ENCODE measurements at places on chromosomes 13 and 19.

DNA sequence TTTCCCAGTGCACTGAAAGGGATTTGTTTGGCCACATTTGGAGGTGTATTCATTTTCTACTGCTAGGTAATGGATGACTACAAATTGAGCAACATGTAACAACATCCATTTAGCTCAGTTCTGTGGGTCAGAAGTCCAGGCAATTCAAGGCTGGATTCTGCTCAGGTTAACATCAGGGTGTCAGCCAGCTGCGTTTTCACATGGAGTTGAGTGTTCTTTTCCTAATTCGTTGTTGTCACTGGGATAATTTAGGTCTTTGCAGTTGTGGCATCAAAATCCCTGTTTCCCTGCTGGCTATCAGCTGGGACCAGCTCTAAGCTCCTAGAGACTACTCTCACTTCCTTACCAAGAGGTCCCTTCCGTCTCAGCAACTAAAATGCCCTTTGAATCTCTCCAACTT lies 25.4 kb downstream of the MIR17HG start:
- no peak overlapping the region for H3K4me3 ChIP-seq
- DNase-seq: no peak
- H3K4me1 ChIP-seq: peaks cover 10% of the 10 kb centered on the region
- H3K27ac ChIP-seq: no peak overlapping the region
- peaks cover 4% of the 10 kb centered on the region for H3K27me3 ChIP-seq

- peaks cover 19% of the 10 kb centered on the region for H3K4me1 ChIP-seq
- H3K27ac ChIP-seq: no peak overlapping the region
- H3K4me3 ChIP-seq: no peak overlapping the region
- H3K36me3 ChIP-seq: peaks cover 4% of the 10 kb centered on the region
- peak; percentile 83 for DNase-seq
Measured at GRCh38 chr19:57406516-57407123, 4.3 kb upstream of the ZNF17 start.

DNA sequence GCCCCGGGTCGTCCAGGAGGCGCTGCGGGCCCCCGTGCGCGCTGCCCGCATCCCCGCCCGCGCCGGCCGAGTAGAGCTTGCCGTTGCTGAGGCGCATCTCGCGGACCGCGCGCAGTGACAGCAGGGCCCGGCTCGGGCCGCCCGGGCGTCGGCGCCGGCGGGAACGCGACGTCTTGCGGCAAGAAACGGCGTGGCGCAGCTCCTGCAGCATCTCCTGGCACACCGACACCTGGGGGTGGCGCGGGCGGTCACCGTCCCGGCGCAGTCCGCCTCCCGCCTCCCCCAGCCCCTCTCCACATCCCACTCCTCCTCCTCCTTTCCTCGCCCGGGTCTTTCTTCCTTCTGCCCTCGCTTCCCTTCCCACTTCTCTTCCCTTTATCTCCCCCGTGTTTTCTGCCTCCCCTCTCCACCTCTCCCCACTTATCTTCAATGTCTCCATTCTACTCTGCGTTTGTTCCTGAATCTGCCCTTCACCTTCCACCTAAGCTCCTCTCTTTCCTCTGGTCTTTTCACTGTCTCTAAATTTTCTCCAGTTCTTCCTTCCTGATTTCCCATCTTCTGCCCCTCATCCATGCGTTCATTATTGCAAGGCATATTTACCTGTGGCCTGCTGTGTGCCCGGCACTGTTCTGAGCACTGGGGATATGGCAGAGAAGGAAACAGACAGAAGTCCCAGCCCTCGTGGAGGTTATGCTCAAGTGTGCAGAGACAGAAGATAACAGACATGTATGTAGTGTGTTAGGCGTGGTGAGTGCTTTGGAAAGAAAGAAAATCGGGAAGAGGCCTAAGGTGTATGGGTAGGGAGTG lies 5.2 kb upstream of the ATP1A3 start:
- no peak for DNase-seq
- H3K27ac ChIP-seq: no peak overlapping the region
- no peak overlapping the region for H3K4me3 ChIP-seq
- peaks cover 27% of the 10 kb centered on the region for H3K4me1 ChIP-seq

DNA sequence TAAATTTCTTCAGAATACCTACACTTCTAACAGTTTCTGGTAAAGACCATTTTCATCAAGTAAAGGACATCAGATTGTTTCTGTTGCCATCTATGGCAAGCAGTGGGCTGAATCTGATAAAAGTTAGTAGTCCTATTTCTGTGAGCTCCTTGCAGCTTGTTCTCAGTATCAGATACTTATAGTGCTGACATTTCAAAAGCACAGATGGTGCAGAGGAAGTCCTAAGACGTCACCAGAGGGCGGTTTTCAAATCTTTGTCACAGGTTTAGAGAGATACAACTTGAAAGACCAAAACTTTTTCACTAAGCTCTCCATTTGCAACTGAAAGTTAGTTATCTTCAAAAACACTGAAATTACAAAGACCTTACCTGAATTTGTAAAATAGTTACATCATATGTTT lies 719.8 kb downstream of the SLITRK1 start:
- no peak for DNase-seq
- H3K27me3 ChIP-seq: no peaks in the 10 kb centered on the region
- H3K4me3 ChIP-seq: no peak overlapping the region
- H3K36me3 ChIP-seq: no peaks in the 10 kb centered on the region

GRCh38 chr19:34228347-34228746 lies 26.0 kb upstream of the GARRE1 start:
- H3K27ac ChIP-seq: no peak overlapping the region
- no peaks in the 10 kb centered on the region for H3K27me3 ChIP-seq
- H3K4me3 ChIP-seq: no peak overlapping the region
- DNase-seq: no peak
- H3K4me1 ChIP-seq: peaks cover 65% of the 10 kb centered on the region

DNA sequence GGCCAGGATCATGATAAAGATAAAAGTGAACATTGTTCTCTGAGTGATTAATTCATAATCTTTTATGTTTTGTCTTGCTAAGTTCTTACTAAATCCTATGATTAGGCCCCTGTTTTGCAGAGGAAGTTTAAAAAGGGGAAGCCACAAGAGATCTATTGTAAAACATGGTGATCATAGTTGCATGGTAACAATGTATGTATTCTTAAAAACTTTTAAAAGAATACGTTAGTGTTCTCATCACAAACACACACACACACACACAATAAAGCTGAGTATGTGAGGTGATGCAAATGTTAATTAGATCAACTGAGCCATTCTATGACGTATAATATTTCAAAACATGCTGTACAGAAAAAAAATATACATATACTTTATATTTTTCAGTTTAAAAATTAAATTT lies 51.2 kb downstream of the MBD3L2B start:
- no peak for DNase-seq
- no peak overlapping the region for H3K27ac ChIP-seq
- H3K36me3 ChIP-seq: no peaks in the 10 kb centered on the region
- no peaks in the 10 kb centered on the region for H3K27me3 ChIP-seq
- H3K4me3 ChIP-seq: no peak overlapping the region

DNA sequence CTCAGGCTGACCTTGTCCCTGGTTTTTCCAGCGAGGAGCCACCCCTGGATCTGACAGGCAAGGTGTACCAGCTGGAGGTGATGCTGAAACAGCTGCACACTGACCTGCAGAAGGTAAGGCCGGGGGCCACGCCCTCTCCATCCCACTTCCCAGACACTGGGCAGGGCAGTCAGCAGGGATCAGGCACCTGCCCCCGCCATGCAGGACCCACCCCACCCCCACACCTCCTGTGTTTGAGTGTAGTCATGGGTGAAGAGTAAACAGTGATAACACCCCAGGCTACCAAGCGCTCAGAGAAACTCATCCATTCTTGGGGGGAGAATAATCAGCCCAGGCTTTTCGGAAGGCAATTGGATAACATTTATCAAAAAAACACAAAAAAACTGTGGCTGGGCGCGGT lies 19.9 kb downstream of the DPF1 start:
- no peak for DNase-seq
- H3K36me3 ChIP-seq: no peaks in the 10 kb centered on the region
- no peak overlapping the region for H3K4me3 ChIP-seq
- H3K27ac ChIP-seq: no peak overlapping the region

DNA sequence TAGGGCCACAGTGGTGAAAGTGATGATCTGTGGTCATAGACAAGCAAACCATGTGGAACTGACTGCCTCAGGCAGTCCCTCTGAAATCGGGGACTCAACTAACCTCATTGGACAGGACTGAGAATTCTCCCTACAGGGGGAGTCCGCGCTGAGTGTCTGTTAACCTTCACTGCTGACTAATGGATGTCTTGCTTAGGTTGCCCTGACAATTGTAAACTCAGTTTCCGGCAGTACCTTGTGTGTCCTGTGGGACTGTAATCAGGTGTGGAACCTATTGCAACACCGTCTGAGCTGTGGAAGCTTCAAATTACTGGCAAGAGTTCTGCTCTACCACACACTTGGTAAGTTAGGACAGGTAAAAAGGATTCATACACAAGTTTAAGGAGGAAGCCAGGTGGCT lies 21.8 kb downstream of the ZNF77 start:
- H3K4me3 ChIP-seq: no peak overlapping the region
- no peak overlapping the region for H3K27ac ChIP-seq
- no peaks in the 10 kb centered on the region for H3K4me1 ChIP-seq
- H3K36me3 ChIP-seq: peaks cover 16% of the 10 kb centered on the region
- no peaks in the 10 kb centered on the region for H3K27me3 ChIP-seq

DNA sequence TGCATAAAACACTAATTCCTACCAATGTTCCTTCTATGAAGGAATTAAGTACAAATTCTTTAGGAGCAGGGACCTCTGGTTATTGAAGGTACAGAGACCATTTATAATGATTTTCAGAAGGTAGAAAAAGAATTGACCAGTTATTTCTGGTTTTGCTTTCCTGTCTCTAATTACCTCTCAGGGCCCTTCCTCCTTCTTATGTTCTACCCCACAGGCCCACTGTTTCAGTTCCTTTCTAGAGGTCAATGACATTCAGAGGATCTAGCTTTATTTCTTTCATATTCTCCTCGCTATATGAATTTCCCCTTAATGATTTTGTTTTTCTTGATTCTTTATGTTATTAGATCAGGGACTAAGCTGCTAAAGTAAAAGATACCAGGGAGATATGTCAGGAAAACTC lies 345.0 kb upstream of the SPRY2 start:
- no peaks in the 10 kb centered on the region for H3K36me3 ChIP-seq
- DNase-seq: no peak
- H3K4me3 ChIP-seq: no peak overlapping the region
- H3K4me1 ChIP-seq: no peaks in the 10 kb centered on the region
- no peak overlapping the region for H3K27ac ChIP-seq
- no peaks in the 10 kb centered on the region for H3K27me3 ChIP-seq

GRCh38 chr13:102597029-102597961 lies 509 bp downstream of the TPP2 start:
- peak overlapping the region; percentile 100 for H3K27ac ChIP-seq
- H3K27me3 ChIP-seq: no peaks in the 10 kb centered on the region
- DNase-seq: peak; percentile 46
- H3K4me3 ChIP-seq: peak overlapping the region; percentile 97
- H3K4me1 ChIP-seq: peaks cover 65% of the 10 kb centered on the region

GRCh38 chr13:52043675-52044074 lies 19.2 kb downstream of the UTP14C start:
- no peak overlapping the region for H3K27ac ChIP-seq
- H3K4me1 ChIP-seq: no peaks in the 10 kb centered on the region
- DNase-seq: no peak
- H3K36me3 ChIP-seq: no peaks in the 10 kb centered on the region

DNA sequence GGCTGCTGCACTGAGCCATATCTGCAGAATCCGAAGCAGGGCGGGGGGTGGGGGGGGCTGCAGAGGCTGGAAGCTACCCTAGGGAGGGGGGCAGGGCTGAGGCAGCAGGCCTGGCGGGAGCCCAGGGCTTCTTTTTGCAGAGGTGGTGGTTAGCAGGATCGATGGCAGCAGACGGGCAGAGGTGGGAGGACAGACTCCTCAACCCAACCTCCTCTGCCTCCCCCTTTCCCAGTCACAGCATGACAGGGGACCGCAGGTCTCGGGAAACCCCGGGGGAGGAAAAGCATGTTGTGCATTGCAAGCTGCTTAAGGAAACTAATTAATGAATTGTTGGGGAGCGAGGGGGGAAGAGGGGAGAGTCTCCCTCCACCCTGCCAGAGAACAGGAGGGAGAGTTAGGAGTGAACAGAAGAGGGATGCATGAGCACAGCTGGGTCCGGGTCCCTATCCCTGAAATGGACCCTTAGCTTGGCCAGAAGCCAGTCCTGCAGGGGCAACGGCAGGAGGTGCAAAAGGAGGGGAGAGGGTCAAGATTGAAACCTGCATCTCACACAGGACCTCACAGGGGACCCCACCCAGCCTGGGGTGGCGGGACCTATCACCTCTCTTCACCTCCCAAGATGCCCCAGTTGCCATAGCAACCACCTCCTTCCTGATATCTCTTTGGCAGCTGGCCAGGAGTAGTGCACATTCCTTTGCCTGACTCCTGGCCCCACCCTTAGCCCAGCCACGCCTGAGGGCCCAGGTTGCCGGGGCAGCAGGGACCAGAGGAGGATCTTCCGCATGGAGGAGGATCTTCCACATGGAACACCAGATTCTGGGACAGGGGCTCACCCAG lies 1.8 kb downstream of the FXYD7 start:
- no peak overlapping the region for H3K27ac ChIP-seq
- peaks cover 51% of the 10 kb centered on the region for H3K27me3 ChIP-seq
- DNase-seq: peak; percentile 44
- H3K4me3 ChIP-seq: no peak overlapping the region

- DNase-seq: peak; percentile 46
- H3K36me3 ChIP-seq: no peaks in the 10 kb centered on the region
- peaks cover 35% of the 10 kb centered on the region for H3K4me1 ChIP-seq
- H3K27me3 ChIP-seq: peaks cover 53% of the 10 kb centered on the region
- H3K27ac ChIP-seq: no peak overlapping the region
Measured at GRCh38 chr19:3357992-3358688, 8.2 kb upstream of the NFIC start.

DNA sequence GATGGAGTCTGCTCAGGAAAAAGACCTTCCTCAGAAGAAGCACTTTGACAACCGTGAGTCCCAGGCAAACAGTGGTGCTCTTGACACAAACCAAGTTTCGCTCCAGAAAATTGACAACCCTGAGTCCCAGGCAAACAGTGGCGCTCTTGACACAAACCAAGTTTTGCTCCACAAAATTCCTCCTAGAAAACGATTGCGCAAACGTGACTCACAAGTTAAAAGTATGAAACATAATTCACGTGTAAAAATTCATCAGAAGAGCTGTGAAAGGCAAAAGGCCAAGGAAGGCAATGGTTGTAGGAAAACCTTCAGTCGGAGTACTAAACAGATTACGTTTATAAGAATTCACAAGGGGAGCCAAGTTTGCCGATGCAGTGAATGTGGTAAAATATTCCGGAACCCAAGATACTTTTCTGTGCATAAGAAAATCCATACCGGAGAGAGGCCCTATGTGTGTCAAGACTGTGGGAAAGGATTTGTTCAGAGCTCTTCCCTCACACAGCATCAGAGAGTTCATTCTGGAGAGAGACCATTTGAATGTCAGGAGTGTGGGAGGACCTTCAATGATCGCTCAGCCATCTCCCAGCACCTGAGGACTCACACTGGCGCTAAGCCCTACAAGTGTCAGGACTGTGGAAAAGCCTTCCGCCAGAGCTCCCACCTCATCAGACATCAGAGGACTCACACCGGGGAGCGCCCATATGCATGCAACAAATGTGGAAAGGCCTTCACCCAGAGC lies 16.2 kb upstream of the ZNF544 start:
- H3K4me1 ChIP-seq: no peaks in the 10 kb centered on the region
- no peak overlapping the region for H3K4me3 ChIP-seq
- H3K27ac ChIP-seq: no peak overlapping the region
- DNase-seq: no peak
- no peaks in the 10 kb centered on the region for H3K27me3 ChIP-seq

Data from activated naive CD4-positive, alpha-beta T cell treated with anti-CD3 and anti-CD28 coated beads, Interleukin-2, amount 10 ng/mL, durations not matched to agents 7 days and 5 days (primary cell).